SHP77 (cell line): ENCODE measurements at places on chromosomes 11 and 22.
A peak's percentile ranks its signal among the peaks of the same experiment; 100 is the strongest.

DNA sequence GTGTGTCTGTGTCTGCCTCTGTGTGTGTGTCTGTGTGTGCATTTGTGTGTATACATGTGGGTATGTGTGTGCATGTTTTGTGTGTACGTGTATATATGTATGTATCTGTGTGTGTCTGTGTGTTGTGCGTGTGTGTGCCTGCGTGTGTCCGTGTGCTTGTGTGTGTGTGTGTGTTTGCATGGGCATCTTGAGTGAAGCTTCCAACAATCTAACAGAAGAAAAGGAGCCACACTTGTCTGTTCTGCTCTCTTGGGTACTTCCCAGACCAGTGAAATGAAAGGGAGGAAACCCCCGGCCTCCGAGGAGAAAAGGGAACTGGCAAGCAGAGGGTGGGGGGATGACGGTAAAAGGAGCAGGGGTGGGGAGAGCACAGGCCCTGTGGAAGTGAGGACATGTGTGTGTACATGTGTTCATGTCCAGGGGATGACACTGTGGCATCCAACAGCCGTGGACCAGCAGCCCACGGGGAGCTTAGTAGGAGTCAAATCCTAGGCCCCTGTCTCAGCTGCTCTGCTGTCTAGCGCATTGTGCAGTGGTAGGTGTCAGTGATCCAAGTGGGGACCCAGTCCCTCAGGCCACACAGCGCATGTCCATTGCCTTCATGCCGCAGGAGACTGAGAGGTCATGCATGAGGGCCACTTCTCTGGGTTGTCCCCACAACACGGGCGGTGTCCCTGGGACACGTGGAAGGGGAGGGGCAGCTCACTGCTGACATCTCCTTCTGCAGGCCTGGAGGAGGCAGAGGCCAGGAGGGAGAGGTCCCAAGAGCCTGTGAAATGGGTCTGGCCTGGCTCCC is 8.1 kb downstream of the CSF2RB start:
- no peak for DNase-seq

DNA sequence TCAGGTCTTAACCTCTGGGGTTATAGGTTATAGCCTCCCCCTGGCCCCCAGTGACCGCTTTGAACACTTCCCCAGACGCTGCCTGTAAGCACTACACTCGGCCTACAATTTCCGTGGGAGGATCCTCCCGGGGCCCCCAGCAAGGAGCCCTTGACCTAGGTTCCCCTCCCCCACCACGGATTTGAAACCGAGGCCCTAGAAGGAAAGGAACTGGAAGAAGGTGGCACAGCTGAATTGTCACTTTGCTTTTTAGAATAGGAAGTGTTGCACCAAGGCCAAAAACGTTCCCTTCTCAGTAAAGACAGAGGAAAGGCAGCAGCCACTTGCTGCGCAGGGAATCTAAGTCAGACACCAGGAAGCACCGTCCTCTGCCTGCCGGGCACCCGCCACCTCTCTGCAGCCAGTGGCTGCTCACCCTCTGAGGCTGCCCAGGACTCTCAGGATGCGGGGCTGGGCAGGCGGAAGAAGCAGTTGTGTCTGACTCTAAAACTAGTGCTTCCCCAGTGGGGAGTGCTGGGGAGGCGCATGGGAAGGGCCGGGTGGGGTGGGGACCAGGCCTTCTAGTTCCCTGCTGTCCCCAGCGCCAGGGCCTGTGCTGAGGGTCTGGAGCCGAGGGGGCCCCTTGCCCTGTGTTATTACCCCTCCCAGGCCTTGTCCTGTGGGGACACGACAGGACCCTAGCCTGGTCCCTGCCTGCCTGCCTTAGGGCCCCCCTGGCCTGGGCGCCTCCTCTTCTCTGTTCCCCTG is 7.9 kb upstream of the FLRT1 start:
- no peak for DNase-seq

- DNase-seq: no peak
Measured at GRCh38 chr11:14619603-14620531, 23.7 kb upstream of the PDE3B start.

GRCh38 chr11:1618231-1618630 is 3.7 kb downstream of the KRTAP5-4 start:
- DNase-seq: no peak

DNA sequence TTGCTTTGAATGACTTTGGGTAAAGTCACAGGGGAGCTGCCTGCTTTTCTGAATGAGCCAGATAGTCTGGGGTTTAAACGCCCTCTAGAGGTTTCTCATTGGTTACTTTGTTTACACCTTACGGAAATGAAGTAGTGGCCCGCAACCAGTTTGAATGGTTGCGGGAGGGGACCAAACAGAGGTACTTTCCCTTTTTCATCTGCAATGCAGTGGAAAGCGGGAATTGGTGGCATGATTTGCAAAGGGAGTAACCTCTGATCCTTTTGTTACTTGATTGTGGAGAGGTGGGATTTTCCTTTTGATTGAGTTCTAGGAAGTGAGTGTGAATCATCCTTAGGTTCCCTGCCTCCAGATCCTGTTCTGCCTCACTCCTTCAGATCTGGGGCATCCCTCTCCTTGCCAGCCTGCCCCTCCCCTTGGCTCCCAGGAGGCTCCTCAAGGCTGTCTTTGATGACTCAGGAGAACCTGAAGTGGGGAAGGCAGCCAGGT is 15.9 kb upstream of the GLYATL1 start:
- no peak for DNase-seq

- no peak for DNase-seq
Measured at GRCh38 chr11:100922121-100922520, 207.5 kb downstream of the PGR start.

GRCh38 chr22:47561766-47562165 is 799.3 kb downstream of the TBC1D22A start:
- DNase-seq: no peak

DNA sequence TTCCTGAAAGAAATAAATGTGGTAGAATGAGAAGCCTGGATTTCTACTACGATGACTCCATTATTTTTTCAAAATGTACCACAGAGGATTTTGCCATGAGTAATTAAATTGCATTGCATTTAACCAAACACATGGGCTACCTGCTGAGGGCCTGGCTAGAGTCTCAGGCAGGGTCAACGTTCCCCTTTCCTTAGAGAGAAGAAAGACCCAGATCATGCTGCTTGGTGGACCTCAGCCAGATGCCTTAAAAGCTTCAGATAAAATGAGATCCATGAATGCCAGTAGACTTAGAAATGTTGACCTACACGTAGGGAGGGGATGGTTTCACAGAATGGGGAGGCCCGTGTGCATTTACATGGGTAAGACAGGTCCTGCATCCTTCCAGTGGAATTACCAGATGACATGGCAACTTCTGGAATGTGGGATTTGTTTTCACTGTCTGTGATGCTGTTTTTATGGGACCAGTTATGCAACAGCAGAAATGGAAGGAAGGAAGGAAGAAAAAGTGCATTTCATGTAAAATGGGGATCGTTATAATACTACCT is 1069.4 kb downstream of the NTM start:
- no peak for DNase-seq

DNA sequence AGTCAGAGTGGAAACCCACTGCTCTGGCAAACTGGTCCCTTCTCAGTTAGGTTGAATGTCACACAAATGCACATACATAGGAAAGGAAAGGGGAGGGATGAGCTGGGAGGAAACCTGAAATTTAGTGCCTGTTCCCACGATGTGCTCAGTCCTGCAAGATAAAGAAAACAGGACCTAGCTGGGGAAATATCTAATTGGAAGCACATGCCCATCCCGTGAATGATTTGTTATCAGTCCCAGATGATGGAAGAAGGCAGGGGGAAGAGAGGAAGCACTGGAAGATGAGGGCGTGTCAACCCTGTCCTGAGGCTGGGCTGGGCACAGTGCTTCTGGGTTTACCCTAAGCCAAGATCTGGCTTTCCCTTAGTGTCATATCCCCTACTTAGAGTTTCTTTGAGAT is 173.9 kb downstream of the NAV2 start:
- no peak for DNase-seq

DNA sequence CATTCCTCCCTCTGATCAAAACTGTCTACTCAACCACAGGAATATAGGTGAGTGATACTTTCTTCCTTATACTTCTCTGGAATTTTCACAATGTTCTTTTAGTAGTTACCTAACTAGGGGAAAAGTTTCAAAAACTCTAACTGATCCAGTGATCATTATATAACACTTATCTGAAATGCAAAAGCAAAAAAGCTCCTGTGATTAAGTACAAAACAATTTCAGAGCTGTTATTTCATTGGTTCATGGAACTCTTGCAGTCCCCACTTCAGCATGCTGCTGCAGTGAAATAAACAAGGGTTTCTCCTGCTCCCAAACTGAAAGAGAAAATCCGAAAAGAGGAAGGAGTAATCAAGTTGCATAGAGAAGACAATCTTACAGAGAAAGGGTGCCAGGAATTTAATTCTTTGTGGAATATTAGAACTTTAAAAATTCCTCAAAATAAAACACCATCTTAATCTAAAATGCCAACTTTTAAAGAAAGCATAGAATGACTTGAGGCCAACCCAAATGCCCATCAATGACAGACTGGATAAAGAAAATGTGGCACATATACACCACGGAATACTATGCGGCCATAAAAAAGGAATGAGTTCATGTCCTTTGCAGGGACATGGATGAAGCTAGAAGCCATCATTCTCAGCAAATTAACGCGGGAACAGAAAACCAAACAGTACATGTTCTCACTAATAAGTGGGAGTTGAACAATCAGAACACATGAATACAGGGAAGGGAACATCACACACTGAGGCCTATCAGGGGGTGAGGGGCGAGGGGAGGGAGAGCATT is 20.3 kb downstream of the PPP2R1B start:
- DNase-seq: no peak

DNA sequence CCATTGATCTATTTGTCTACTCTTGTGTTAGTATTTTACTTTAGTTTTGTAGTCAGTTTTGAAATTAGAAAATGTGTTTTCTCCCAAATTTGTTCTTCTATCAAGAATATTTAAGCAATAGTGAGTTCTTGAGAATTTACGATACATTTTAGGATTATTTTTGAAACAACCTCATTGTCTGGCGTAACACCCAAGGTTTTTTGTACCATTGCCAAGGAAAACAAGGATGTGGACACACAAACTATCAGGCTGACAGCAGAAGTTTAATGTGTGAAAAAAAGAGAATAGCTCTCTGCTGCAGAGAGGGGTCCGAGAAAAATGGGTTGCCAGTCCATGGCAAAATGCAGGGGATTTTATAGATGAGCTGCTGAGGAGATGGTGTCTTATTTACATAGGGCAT is 865.1 kb upstream of the CNTN5 start:
- DNase-seq: peak; percentile 54

DNA sequence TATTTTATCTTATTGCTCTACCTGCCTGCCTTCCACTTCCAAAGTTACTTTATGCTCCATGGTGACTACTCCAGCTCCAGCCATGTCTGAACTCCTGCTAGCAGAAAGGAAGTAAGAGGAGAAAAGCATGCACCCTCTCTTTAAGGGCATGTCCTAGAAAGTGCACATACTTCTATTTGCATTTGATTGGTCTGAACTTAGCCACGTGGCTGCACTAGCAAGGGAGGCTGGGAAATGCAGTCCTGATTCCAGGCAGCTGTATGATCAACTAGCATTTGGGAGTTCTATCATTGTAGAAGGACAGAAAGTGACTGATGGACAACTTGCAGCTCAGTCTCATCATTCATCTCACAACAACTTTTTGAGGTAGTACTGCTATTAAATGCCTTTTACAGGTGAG is 515.7 kb downstream of the BUD13 start:
- DNase-seq: peak; percentile 67

DNA sequence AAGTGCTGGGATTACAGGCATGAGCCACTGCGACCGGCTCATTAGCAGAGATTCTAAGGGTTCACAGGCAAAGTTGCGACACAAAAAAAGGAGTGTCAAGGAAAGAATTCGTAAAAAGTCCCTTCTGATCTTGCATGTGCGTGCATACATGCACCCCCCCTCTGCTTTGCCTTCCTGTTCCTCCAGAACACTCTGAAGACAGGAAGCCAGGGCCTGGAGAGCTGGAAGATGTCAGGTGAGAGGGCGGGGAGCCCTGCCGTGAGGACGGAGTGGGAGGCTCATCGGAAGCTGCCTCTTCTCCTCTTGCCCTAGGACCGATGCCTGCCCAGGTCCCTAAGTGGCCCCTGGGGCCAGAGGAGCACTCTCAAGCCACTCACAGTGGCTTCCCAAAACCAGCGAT is 89.1 kb downstream of the LARGE1 start:
- DNase-seq: no peak

- no peak for DNase-seq
Measured at GRCh38 chr11:11020747-11021149, 162.9 kb upstream of the ZBED5 start.

DNA sequence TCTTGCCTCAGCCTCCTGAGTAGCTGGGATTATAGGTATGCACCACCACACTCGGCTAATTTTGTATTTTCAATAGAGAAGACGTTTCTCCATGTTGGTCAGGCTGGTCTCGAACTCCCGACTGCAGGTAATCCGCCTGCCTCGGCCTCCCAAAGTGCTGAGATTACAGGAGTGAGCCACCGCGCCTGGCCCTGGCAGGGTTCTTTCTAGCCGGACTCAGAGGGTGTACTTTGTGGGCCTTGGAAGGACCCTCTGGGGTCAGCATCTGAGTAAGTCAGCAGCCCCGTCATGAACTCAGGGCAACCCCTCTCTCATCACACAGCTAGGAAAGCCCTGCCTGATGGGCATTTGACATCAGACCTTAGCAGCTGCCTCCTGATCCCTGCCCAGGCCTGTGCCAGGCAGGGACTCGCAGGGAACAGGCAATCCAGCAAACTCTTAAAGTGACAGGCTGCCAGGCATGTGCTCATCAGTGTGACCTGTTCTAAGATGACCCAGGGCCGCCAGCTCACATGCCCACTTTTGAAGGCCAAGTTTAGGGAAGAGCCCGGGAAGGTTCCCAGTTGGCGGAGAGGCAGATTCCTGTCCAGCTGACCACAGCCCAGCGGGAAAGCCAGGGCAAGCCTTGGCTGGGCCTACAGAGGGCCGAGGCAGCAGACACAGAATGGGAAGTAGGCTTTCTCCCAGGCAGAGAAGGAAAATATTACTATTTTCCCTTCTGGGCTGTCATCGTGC is 92.9 kb downstream of the MORC2 start:
- no peak for DNase-seq

- DNase-seq: peak; percentile 16
Measured at GRCh38 chr11:75303544-75304224, 47.8 kb downstream of the ARRB1 start.

GRCh38 chr22:48713272-48714205 is 1114.1 kb downstream of the BRD1 start:
- no peak for DNase-seq

DNA sequence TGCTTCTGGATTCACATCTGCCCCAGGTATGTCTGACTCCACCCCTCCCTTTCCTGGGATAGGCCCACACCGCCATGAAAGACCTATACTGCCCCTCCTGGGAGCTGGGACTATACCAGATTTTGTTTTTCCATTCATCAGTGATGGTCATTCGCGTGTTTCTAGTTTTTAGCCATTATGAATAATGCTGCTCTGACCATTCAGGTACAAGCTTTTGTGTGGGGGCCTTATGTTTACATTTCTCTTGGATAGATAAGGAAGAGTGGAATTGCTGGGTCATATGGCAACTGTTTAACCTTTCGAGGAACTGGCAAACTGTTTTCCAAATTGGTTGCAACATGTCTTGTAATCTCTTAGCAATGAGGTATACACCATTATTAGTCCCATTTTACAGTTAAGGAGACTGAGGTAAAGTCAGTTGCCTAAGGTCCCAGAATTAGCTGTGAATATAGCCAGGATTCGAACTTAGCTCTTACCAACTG is 1.2 kb upstream of the TBC1D10A start:
- no peak for DNase-seq
